HT1080 (cell line): ENCODE measurements at places on chromosomes 6 and 20.

DNA sequence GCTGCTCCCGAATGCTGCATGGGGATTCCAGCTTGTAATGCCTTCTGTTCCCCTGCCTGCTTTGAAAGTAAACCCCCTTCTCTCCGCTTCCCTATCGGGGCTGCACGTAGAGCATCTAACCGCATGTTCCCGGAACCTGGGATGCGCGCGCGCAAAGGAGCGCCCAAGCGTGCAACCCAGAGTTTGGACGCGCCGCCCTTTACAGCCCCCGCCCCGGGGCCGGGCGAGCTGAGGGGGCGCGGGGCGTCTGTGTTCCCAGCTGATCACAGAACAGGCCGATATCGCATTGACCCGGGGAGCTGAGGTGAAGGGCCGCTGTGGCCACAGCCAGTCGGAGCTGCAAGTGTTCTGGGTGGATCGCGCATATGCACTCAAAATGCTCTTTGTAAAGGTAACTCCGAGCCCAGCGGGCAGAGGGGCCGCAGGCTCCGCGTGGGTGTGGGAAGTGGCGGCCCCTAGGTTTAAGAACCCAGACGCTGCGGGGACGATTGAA lies 1.4 kb downstream of the LAMP5 start:
- no peak for DNase-seq

GRCh38 chr20:50870561-50871161 lies 60.6 kb downstream of the ADNP start:
- DNase-seq = no peak

DNA sequence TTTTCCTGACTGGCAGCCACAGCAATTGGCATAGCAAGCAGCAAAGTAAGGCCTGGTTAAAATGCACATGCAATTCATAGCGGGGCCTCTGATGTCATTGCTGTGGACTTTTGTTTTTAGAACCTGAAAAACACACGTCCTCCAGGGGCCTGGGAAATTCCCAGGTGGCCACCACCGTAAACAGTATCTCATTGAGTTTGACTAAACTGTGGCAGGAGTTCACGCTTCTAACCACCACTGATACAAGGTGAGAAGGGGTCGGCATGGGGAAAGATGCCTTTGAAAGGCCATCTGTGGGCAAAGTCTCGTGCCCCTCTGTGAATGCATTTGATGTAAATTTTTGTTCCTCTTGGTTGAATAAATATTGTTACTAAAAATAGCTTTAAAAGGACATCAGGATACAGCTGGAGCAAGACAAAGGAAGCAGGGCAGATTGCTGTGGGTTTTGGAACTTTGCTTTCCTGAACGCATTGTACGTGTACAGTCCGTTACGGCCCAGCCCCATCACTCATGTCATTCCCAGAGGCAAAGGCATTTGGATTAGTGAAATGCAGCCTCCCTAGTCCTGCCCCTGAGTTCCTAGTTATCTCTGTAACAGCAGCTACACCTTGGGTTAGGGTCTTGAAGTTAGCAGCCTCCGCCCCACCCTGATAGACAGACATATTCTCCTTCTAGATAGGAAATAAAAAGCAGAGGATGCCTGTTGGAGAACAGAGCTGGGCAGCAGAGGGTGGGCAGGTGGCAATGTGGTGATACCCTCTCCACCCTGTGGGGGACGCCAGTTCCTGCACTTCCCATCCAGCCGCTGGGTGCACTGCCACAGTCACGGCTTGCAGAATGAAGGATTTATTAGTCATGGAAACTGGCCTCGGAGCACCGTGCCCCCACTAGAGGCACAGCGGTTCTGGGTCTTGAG lies 80.3 kb downstream of the ZDHHC14 start:
- no peak for DNase-seq

DNA sequence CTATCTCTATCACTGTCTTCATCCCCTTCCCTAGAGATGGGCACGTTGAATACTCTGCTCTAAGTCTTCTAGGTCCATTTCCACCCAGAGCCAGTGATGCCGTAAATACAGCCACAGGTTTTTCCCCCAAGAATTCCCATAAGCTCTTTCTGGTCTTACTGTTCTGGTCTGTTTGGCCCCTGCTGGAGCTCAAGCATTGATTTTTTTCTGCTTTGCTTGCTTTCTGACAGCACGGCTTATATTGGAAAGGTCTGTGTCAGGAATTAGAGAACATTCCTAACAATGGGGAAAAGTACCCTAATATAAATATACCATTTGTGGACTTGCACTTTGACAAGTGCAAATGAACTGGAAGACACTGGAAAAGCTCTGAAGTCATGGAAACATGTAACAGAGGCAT lies 302.6 kb downstream of the TSHZ2 start:
- DNase-seq = no peak

DNA sequence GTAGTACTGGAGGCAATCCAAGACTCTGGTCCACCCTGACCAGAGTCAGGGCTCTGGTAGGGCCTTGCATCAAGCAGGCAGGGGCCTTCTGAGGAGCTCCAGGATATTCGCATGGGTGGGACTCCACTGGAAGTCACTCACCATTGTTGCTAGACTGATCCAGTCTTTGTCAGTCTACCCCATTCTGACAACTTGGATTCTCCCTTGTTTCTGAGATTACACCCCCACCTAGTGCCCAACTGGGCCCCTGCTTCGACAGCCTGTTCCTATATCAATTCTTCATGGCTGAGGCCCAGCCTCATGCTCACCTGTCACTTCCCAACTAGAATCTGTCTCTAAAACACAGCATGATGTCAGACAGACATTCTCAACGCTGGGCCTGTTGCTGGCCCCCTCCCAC lies 5.2 kb downstream of the SLC35D3 start:
- peak; percentile 18 for DNase-seq

DNA sequence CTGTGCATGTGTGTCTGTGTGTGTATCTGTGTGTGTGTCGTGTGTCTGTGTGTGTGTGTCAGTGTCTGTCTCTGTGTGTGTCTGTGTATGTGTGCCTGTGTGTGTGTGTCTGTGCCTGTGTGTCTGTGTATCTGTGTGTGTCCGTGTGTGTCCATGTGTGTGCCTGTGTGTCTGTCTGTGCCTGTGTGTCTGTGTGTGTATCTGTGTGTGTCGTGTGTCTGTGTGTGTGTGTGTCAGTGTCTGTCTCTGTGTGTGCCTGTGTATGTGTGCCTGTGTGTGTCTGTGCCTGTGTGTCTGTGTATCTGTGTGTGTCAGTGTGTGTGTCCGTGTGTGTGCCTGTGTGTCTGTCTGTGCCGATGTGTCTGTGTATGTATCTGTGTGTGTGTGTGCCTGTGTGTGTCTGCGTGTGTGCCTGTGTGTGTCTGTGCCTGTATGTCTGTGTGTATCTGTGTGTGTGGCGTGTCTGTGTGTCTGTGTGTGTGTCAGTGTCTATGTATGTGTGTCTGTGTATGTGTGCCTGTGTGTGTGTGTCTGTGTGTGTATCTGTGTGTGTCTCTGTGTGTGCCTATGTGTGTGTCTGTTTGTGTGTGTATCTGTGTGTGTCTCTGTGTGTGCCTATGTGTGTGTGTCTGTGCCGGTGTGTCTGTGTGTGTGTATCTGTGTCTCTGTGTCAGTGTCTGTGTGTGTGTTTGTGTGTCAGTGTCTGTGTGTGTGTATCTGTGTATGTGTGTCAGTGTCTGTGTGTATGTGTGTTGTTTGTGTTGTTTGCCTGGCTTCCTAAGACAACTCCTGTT lies 11.6 kb downstream of the SNPH start:
- no peak for DNase-seq

DNA sequence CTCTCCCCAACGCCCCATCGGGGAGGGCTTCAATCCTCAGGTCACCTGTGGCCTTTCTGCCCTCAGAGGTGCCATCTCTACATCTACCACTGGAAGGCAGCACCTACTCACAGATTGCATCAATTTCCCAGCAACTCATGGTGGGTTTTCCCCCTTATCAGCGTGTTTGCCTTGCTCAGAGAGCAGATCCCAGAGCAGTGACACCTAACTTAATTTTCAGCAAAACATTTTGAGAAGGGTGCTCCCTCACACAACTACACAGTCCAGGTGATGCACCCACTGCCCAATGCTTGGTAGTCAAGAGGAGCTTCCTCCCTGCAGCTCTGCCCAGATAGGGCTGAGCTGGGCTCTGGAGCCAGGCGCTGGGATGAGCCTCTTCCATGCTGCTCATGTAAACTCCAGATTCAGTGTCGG lies 48.2 kb downstream of the PLG start:
- no peak for DNase-seq

- peak; percentile 68 for DNase-seq
Observed at GRCh38 chr6:110140650-110141049, 38.8 kb downstream of the WASF1 start.

DNA sequence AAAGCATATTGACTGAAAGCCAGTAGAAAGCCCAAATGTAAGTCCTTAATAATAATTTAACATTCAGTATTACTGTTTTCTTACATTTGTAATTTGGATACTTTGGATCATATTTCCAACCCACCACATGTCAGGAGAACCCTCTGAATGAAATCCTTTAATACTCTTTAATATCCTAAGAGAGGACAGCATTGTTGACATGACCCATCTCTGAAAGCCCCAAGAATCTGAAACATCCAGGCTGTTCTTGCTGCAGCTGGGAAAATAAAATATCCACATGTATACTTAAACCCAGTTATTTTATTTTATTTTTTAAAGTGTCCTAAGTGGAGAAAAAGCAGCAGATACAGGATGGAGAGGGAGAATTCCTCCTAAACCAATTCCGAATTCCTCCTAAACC lies 130.8 kb upstream of the RIPOR2 start:
- DNase-seq = no peak

GRCh38 chr20:16096756-16097326 lies 476.4 kb downstream of the KIF16B start:
- DNase-seq = no peak

- no peak for DNase-seq
Observed at GRCh38 chr6:142857233-142857761, 87.7 kb downstream of the HIVEP2 start.

GRCh38 chr6:14270925-14271788 lies 153.6 kb downstream of the CD83 start:
- peak; percentile 100 for DNase-seq

DNA sequence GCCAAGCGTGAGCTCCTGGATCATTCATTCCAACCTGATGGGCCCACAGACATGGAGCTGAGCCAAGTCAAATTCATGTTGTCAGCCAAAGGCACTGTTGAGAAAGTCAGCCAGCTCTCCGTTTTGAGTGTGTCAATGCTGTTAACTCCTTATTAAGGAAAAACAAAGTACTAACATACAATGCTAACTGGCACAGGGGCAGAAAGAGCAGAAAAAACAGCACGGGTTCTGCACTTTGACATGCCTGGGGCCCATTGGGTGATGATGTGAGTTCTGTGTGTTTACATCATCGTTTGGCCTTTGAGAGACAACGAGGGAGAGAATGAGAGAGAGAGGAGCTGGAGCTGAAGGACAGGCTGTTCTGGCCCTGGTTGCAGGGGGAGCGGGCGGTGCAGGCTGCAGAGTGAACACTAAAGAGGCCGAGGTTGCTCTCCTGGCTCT lies 85.9 kb downstream of the SMOC2 start:
- DNase-seq = no peak

- peak; percentile 69 for DNase-seq
Observed at GRCh38 chr6:33744001-33744848, 2.5 kb downstream of the IP6K3 start.

DNA sequence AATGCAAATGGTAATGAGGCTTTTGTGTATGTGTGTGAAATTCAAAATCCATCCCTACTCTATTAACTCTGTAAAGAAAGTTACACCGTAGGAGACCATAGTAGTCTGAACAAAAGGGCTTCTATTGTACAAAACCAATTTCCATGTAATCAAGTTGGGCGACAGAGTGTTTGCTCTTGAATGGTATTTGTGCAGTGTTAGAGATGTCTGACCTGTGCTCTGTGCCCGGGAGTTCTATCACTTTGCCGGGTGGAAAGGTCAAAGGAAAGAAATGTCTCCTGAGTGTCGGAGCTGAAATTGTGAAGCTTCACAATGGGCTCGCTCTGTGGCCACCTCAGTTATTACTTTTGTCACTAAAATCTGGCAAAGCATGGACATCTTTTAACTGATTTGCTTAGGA lies 312.0 kb downstream of the SAMD5 start:
- DNase-seq = no peak

GRCh38 chr6:79687759-79688158 lies 56.6 kb downstream of the SH3BGRL2 start:
- no peak for DNase-seq

DNA sequence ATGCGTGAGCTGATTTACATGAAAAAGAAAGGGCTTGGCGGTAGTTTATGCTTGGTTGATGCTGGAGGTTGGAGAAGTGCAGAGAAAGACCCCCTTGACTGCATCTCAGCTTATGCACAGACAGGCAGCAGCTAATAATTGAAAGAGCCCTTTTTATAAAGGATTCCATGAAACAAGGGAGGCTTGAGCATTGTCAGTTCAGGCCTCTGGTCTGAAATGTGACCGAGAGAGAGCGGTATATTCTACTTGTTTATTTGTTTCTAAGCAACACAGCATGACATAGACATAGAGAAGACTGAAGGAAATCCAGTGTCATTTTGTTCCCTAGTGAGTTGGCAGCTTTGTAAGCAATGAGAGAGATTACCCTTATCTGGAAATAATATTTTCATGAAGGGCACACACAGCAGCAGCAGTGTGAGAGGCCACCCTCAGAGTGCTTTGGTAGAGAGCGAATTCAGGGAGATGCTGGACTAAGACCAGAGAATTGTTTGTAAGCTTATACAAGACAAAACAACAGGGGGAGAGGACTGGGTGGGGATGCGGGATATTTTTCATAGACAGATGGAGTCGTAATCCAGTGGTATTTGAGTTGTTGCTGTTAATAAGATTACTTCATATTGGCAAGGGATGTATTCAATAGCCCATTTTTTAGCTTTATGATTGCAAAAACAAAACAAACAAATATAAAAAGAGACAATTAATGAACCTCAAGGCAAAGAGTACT lies 34.6 kb upstream of the LAMA2 start:
- DNase-seq = no peak

DNA sequence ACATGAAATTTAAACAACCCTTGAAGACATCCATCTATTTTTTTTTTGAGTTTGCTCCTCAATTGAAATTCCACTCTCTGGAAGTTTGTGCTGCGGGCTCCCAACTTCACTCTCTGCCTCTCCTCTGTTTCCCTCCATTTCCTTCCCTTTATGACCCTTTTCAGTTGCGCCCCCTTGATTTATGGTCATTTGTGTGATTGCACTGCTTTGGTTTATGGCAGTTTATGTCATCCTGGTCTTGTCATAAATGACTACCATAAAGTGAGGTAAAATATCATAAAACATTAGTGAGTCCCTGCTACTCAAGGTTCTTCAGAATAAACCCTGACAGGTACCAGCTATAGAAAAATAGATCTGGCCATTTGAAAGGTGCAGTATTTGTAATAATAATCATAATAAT lies 348.3 kb upstream of the ZFP64 start:
- peak; percentile 5 for DNase-seq
